Activated T-helper 1 cell treated with anti-CD3 and anti-CD28 coated beads, Interleukin-2, amount 50 U/mL, for 16 hours (primary cell): ENCODE measurements at places on chromosomes 11 and 22.

DNA sequence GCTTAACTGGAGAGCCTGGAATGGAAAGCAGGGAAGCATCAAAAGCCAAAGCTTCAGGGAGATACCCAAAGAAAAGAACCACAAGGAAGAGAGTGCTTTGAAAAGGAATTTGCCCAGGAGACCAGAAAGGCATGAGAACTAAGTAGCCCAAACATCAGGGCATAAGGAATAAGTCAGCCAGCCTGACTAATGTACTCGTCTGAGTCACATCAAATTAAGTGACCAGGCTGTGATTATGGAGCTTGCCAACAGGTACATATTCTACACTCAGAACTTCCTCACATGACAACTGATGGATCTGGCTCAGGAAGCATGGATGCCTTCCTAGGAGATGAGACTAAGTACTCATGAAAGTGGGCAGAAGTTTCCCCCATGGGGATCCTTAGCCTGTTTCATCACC lies 366.7 kb downstream of the BUD13 start:
- no peak for DNase-seq

DNA sequence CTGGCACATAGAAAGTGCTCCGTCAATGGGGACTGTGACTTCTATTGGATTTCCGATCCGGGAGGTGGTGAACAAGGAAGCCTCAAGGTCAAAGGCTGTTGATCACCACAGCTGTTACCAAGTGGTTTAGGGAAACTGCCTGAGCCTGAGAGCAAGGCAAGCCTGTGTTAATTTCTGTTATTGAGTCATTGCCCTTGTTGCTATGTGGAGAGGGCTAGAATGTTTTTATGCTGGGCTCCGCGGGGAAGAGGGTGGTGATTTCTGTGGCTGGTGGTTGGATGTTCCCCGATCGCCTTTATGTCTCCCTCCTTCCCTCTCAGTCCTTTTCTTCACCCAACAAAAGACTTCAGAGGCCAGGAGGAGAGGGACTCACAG lies 108.5 kb upstream of the ALX4 start:
- DNase-seq = no peak

- no peak for DNase-seq
These were observed 45.2 kb downstream of the ALX4 start for GRCh38 chr11:44264761-44265160.

GRCh38 chr22:17773606-17774205 lies 563 bp downstream of the BID start:
- no peak for DNase-seq
